ENCODE measurements at places on chromosomes 16 and 17. TPM values are rescaled to one million over a fixed set of nuclear protein-coding genes. Genes with fewer than 3 reads are reported as not detected.
A peak's percentile ranks its signal among the peaks of the same experiment; 100 is the strongest.

The ZPBP2 gene
- not detected for total RNA-seq

The P2RX5 gene
- total RNA-seq, result 8.4 TPM

The OTOP3 gene
- not detected for total RNA-seq

The CTU2 gene
- 8.6 TPM for total RNA-seq

The ITGAE gene
- total RNA-seq, result 26.5 TPM

The CES3 gene
- 0.99 TPM for total RNA-seq

DNA sequence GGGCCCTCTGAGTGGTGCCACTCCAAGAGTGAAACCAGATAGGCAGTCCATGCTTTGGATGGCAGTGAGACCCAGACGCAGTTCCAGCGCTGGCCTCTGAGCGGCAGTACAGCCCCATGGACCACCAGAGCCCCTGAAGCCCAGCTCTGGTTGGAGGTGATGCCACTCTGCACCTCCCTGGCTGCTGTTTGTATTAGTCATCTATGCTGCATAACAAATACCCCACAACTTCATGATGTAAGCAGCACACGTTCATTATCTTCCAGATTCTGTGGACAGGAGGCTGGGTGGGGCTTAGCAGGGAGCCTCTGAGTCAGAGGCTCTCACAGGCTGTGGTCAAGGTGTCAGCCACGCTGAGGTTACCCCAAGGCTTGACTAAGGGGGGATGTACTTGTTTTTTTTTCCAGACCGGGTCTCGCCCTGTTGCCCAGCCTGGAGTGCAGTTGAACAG is 5.1 kb upstream of the NME4 start:
- H3K36me3 ChIP-seq, result peaks cover 4% of the 10 kb centered on the region
- no peak overlapping the region for H3K27ac ChIP-seq
- DNase-seq, result no peak
- no peaks in the 10 kb centered on the region for H3K27me3 ChIP-seq
- no peak overlapping the region for H3K4me3 ChIP-seq

GRCh38 chr16:80804056-80804525 is 307 bp downstream of the CDYL2 start:
- no peaks in the 10 kb centered on the region for H3K27me3 ChIP-seq
- H3K27ac ChIP-seq, result no peak overlapping the region
- DNase-seq, result peak; percentile 92
- no peaks in the 10 kb centered on the region for H3K36me3 ChIP-seq
- peak overlapping the region; percentile 39 for H3K4me3 ChIP-seq

- no peak for DNase-seq
- H3K4me3 ChIP-seq, result no peak overlapping the region
- H3K27ac ChIP-seq, result no peak overlapping the region
- H3K4me1 ChIP-seq, result peaks cover 14% of the 10 kb centered on the region
- H3K27me3 ChIP-seq, result no peaks in the 10 kb centered on the region
Observed at GRCh38 chr17:59405944-59406705, 74.7 kb downstream of the YPEL2 start.

DNA sequence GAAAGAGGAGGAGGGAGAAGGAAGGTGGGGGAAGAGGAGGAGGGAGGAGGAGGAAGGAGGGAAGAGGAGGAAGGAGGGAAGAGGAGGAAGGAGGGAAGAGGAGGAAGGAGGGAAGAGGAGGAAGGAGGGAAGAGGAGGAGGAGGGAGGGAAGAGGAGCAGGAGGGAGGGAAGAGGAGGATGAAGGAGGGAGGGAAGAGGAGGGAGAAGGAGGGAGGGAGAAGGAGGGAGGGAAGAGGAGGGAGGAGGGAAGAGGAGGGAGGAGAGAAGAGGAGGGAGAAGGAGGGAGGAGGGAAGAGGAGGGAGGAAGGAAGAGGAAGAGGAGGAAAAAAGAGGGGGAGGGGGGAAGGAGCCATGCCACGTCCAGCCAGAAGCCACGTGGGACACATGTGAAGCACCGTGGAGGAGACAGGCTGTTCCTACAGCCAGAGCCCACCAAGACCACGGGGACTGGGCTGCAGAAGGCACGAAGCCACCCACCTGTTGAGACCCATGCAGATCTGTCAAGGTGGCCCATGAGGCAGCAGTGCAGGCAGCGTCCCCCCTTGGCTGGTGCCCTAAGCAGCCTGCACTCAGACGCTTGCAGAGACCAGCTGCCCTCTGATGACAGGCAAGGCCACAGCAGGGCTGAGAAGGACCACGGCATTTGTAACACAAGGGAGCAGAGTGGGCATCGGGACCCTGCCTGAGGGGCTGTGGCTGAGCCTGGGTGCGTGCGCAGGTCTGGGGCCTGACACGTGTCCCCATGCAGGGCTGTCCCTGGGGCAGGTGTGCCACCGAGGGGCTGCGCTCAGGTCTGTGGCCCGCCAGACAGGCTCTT is 10.3 kb downstream of the NDUFAF8 start:
- H3K4me1 ChIP-seq, result peaks cover 37% of the 10 kb centered on the region
- DNase-seq, result peak; percentile 58
- H3K27me3 ChIP-seq, result no peaks in the 10 kb centered on the region
- H3K36me3 ChIP-seq, result peaks cover 78% of the 10 kb centered on the region

GRCh38 chr17:728911-729310 is 3.5 kb upstream of the TLCD3A start:
- H3K27ac ChIP-seq, result no peak overlapping the region
- H3K4me1 ChIP-seq, result peaks cover 16% of the 10 kb centered on the region
- no peak for DNase-seq
- H3K27me3 ChIP-seq, result no peaks in the 10 kb centered on the region
- H3K4me3 ChIP-seq, result no peak overlapping the region

GRCh38 chr16:23847948-23848347 is 12.2 kb downstream of the PRKCB start:
- no peaks in the 10 kb centered on the region for H3K27me3 ChIP-seq
- H3K4me1 ChIP-seq, result no peaks in the 10 kb centered on the region
- no peaks in the 10 kb centered on the region for H3K36me3 ChIP-seq
- H3K27ac ChIP-seq, result no peak overlapping the region

Data from spinal cord (tissue), 10 donors.